ENCODE measurements at places on chromosomes 6 and 20.

- no peak for DNase-seq
These were observed 135.3 kb upstream of the BMP2 start for GRCh38 chr20:6632187-6632586.

DNA sequence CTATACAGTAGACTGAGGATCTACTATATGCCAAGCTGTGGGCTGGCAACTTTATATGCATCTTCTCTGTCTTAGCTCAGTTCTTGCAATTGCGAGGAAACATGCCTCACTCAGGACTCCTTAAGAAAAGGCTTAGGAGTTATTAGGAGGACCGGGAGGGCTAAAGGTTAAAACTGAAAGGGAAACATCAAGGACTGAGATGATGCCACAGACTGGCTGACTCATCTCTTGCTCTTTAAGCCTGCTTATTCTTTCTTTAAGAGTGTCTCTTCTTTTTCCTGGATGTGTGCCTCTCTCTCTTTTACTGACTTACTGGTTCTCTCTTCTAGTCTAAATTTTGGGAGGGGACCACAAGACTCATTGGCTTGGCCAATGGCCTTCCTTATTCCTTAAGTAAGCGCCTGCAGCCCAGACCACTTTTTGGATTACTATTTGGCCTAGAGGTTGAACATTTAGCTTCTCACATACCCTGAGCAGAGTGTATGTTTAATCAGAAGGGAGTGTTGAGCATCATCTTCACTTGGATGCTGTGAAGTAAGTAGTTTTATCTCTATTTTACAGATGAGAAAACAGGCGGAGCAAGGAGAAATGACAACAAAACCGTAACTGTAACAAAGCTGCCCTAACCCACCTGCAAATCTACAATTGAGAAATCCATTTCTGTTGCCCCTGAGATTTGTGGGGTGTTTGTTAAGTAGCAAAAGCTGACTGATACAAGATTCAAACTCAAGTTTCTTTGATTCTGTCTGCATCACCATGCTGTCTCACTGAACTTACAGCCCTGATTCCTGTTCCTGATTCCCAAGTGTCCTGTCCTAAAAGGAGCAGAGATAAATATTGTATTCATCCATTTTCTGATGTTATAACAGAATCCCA, 7.2 kb upstream of the SDC4 start:
- DNase-seq: no peak

DNA sequence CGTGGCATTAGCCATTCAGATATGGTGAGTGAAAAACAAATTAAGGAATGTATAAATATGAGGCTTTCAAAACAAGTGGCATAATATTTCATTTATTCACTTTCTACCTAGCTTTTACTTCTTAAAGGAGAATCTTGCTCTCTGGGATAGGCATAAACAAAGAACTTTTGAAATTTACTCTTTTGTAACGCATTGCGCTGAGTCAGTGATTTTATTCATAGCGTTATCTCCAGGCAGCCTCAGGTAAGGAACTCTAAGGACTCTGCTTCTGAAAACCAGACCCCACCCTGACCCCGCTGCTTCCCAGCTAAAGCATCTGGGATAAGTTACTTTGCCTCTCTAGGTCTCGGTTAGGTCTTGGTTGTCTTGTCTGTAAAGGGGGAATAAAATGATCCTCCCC, 234.7 kb downstream of the MYLK4 start:
- DNase-seq: no peak

DNA sequence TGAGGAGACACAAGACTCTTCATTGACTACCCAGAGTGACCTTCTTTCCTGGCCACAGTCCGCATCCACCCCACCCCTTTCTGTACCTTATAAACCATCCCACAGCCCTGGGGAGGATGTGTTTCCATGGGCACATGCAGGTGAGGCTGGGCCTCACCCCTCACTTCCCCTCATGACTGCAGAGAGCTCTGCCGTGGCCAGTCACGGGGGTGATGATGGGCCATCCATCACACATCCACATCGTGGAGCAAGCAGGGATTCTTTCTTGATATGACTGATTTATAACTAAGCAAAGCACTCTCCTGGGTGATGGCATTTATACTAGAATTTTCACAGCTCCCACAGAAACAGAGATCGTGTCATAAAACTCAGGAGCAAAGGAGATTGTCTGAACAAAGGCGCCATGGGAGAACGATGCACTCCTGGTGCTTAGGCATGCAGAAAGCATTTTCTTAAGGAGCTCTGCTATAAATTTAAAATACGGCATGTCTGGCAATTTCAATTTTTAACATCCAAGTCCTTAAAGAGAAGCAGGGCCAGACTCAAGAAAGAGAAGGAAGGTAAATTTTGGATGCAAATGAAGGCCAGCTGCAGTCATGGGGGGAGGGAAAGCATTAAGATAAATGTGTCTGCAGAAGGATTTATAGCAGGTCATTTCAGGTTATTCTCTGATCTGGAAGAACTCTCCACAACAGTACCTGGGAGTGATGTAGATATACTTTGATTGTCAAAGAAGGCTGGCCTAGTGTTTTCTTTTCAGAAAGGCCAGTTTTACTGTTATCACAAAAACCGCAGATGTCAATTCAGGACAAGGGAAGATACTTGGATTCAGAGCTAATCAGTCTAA, 777.0 kb downstream of the C6orf118 start:
- no peak for DNase-seq

- DNase-seq: no peak
These were observed 41.7 kb downstream of the TXNDC5 start for GRCh38 chr6:7868926-7869325.

GRCh38 chr20:62235001-62235776, 3.1 kb upstream of the OSBPL2 start:
- DNase-seq: no peak

DNA sequence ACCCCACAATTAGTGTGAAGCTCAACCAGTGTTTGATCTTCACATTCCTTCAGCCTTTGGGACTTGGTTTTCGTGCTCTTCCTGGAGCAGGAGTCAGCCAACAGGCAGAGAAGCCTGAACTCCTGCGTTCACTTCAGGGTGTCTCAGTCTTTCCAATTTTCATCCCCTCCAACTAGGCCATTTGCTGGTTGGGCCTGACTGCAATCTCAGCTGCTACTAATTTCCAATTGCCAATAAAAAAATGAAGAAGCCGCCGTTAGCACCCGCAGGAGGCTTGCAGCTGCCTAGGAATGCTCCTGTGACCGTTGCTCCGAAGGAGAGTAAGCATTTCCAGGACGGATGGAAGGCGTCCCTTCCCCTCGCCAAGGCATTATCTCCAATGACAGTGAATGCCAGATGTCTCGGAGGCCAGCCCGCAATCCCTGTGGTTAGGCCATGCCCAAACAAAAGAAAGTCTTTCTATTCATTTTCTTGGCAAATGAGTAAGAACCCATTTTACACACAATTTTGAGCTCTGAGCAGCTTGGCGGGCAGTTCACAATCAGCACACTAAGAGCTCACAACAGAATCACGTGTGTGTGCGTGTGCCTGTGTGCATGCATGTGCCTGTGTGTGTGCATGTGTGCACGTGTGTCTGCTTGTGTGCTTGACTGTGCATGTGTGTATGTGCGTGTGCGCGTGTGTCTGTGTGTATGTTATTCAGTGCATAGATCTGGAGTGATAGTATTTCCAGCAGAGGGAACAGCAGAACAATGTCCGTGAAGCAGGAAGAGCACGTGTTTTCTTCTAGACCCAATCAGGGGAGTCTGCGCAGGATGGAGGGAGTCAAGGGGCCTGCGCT, 301.2 kb downstream of the SMOC2 start:
- DNase-seq: no peak

GRCh38 chr6:166438211-166438861, 55.6 kb upstream of the MPC1 start:
- no peak for DNase-seq

Data from stimulated activated CD4-positive, alpha-beta T cell treated with anti-CD3 and anti-CD28 coated beads, Interleukin-1b, Interleukin-23, amount 100 ng/mL, for 4 hours (primary cell).